IgD-negative memory B cell (primary cell): ENCODE measurements at places on chromosomes 3 and 15. TPM values are rescaled to one million over a fixed set of nuclear protein-coding genes. Genes with fewer than 3 reads are reported as not detected.

The DUOXA2 gene
- polyA plus RNA-seq = not detected

The CCR9 gene
- polyA plus RNA-seq = 6.3 TPM

The HIGD2B gene
- not detected for polyA plus RNA-seq

The TGM5 gene
- not detected for polyA plus RNA-seq

The CHRM5 gene
- polyA plus RNA-seq = not detected
